Activated naive CD8-positive, alpha-beta T cell treated with anti-CD3 and anti-CD28 coated beads, Interleukin-2, amount 10 ng/mL, durations not matched to agents 7 days and 5 days (primary cell): ENCODE measurements at places on chromosomes 1 and 21. TPM values are rescaled to one million over a fixed set of nuclear protein-coding genes. Genes with fewer than 3 reads are reported as not detected.

Gene SLC9C2
- total RNA-seq: not detected

Gene WNT3A
- total RNA-seq: not detected

Gene NCAM2
- total RNA-seq: not detected

Gene CHIT1
- total RNA-seq: 0.67 TPM

Gene PGLYRP4
- total RNA-seq: not detected

Gene FLG
- total RNA-seq: not detected

Gene RPE65
- total RNA-seq: not detected

Gene RPRD2
- total RNA-seq: 42.2 TPM

Gene PER3
- 3.6 TPM for total RNA-seq

Gene KRTAP13-2
- not detected for total RNA-seq

GRCh38 chr1:77538956-77539518 lies 143.4 kb downstream of the ZZZ3 start:
- DNase-seq: no peak
- H3K4me1 ChIP-seq: peaks cover 5% of the 10 kb centered on the region
- no peak overlapping the region for H3K4me3 ChIP-seq
- H3K36me3 ChIP-seq: no peaks in the 10 kb centered on the region

GRCh38 chr1:192884241-192884640 lies 75.4 kb downstream of the RGS2 start:
- no peak overlapping the region for H3K4me3 ChIP-seq
- no peak overlapping the region for H3K27ac ChIP-seq
- DNase-seq: no peak
- no peaks in the 10 kb centered on the region for H3K27me3 ChIP-seq

DNA sequence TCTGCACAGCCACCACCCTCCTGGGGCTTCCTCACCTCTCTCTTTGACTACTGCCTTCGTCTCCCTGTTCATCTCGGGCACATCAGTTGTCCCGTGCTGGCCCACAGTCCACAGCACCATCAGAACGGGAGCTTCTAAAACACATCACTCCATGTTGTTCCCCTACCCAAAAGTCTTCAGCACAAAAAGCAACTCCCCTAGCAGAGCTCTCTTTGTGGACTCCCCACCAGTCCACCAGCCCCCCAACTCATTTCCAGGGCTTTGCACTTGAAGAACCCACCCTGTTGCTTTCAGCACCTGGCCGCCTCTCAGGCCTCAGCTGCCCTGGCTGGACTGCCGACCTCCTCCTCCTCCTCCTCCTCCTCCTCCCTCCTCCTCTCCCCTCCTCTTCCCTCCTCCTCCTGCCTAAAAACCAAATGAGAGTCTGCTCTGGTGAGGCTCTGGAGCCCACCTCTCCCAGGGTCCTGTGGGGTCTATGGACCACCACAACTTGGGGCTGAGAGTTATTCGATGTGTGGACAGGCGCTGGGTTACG lies 251.2 kb upstream of the VAMP3 start:
- no peak for DNase-seq
- H3K27ac ChIP-seq: no peak overlapping the region
- H3K4me1 ChIP-seq: no peaks in the 10 kb centered on the region
- H3K36me3 ChIP-seq: no peaks in the 10 kb centered on the region
- no peak overlapping the region for H3K4me3 ChIP-seq

GRCh38 chr21:17468698-17469097 lies 44.1 kb upstream of the CXADR start:
- no peaks in the 10 kb centered on the region for H3K27me3 ChIP-seq
- H3K36me3 ChIP-seq: no peaks in the 10 kb centered on the region
- H3K4me3 ChIP-seq: no peak overlapping the region
- H3K27ac ChIP-seq: no peak overlapping the region
- DNase-seq: no peak

- peaks cover 6% of the 10 kb centered on the region for H3K4me1 ChIP-seq
- H3K36me3 ChIP-seq: no peaks in the 10 kb centered on the region
- H3K4me3 ChIP-seq: no peak overlapping the region
- H3K27me3 ChIP-seq: peaks cover 10% of the 10 kb centered on the region
Observed at GRCh38 chr1:24771574-24771973, 26.3 kb downstream of the CLIC4 start.

DNA sequence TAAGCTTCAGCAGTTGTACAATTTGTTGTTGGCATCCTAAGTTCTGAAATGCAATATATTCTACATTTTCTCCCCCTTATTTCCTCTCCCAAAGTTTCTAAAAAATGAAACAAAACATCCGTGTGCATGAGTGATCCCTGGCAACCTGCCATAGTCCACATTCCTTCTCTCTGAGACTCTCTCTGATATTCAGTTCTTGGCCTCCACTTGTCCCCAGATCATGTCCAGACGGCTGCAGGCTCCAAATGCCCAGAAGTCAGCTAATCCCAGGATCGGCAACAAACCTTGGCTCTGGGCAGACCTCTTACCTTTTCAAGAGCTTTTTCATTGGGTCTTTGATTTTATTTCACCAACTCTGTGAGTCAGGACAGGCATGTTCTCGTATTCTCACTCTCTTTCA lies 187.8 kb downstream of the ETS2 start:
- no peak overlapping the region for H3K27ac ChIP-seq
- H3K36me3 ChIP-seq: no peaks in the 10 kb centered on the region
- peaks cover 21% of the 10 kb centered on the region for H3K27me3 ChIP-seq
- no peak overlapping the region for H3K4me3 ChIP-seq

DNA sequence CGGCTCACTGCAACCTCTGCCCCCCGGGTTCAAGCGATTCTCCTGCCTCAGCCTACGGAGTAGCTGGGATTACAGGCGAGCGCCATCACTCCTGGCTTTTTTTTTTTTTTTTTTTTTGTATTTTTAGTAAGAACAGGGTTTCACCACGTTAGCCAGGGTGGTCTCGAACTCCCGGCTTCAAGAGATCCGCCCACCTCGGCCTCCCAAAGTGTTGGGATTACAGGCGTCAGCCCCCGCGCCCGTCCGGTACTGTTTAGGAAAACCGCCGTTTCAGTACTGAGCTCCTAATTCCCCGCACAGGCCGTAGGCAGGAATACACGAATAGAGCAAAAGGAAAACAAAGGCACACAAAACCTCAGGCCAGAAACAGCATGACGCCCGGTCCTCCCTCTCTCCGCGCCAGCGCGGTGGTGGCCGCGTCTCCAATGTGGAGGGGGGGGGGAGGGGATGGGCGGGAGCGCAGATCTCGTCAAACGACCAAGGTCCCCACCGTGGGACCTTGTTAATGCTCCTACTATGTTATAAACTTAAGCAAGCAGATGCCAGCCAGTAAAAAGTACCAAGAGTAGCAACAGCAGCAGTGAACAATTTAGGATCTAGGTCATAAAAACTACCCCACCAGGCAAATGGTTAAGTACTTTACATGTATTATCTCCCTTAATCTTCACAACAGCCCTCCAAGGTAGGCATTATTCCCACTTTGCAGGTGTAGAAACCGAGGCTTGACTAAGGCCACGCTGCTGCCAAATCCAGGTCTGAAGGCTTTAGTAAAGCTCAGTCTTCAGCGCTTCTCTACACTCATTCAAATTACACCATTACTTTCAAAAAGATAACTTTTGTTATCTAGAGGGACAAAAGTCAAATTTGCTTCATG lies 648 bp upstream of the ADAR start:
- no peaks in the 10 kb centered on the region for H3K27me3 ChIP-seq
- H3K4me3 ChIP-seq: peak overlapping the region; percentile 98
- DNase-seq: peak; percentile 62
- H3K4me1 ChIP-seq: peaks cover 57% of the 10 kb centered on the region
- peaks cover 30% of the 10 kb centered on the region for H3K36me3 ChIP-seq

DNA sequence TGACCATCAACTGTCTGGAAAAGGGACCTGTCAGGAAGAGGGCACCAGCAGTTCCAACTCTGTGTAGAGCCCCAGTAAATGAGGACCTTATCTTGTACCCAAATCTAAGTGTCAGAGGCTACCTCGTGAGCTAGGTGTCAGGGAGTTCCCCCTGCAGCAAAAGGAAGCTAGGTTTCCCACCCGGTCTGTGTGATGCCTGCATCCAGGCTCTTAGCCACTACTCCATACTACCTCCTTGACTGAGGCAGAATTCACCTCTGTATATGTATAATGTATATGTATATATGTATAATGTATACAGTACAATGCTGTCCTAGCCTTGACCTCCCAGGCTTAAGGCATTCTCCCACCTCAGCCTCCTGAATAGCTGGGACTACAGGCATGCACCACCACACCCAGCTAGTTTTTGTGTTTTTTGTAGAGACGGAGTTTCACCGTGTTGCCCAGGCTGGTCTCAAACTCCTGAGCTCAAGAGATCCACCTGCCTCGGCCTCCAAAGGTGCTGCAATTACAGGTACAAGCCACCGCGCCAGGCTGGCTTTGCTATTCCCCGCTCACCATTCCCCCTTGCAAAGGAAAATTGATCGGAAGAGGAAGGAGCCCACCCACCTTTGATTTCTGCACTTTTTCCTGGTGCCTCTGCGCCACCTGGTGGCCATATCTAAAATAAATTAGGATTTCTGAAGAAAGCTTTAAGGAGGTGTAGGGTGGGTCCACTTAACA lies 15.7 kb upstream of the LUZP1 start:
- H3K27me3 ChIP-seq: peaks cover 16% of the 10 kb centered on the region
- no peaks in the 10 kb centered on the region for H3K36me3 ChIP-seq
- peak; percentile 52 for DNase-seq
- H3K4me1 ChIP-seq: peaks cover 7% of the 10 kb centered on the region
- H3K27ac ChIP-seq: no peak overlapping the region
- H3K4me3 ChIP-seq: peak overlapping the region; percentile 67

- DNase-seq: no peak
- H3K36me3 ChIP-seq: peaks cover 17% of the 10 kb centered on the region
- peak overlapping the region; percentile 49 for H3K27ac ChIP-seq
- peaks cover 10% of the 10 kb centered on the region for H3K4me1 ChIP-seq
- no peak overlapping the region for H3K4me3 ChIP-seq
Observed at GRCh38 chr1:36183309-36183856, 27.4 kb downstream of the MAP7D1 start.

DNA sequence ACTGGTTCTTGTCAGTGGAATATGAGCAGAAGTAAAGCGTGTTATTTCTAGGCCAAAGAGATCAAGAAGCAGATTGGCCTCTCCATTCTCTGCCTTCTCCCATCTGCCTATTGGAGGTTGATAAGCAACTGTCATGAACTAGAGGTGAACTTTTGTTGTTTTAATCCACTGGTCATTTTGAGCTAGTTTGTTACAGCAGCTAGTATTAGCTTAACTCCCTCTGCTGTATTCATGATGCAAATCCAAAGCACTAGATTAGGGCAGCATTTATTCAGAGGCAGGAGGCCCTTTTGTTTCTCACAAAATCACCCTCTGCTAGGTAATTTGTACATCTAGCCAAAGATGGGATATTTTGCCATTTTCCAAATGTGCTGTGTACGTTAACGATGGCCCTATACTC lies 97.3 kb upstream of the DPT start:
- no peak for DNase-seq
- H3K4me1 ChIP-seq: peaks cover 3% of the 10 kb centered on the region
- no peaks in the 10 kb centered on the region for H3K27me3 ChIP-seq
- peaks cover 1% of the 10 kb centered on the region for H3K36me3 ChIP-seq
